ENCODE measurements at places on chromosomes 2 and 18.

DNA sequence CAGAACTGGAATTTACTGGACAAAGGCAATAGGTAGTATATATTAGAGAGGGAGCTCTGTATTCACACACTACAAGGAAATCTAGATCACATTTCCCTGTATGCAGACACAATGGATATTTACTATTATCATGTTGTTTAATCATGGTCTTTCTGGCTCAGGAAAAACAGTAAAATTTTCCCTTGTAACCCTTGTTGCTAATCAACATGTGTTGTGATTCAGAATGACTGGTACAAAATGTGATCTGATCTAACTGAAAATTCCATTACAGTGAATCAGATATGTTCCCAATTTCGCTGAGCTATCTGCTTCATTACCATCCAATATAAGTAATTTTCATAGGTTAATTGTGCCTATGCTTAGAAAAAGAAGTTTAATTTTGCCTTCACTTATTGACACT lies 1109.7 kb downstream of the LRP1B start:
- no peak for DNase-seq

- no peak for DNase-seq
Observed at GRCh38 chr2:146597291-146597690, 1247.5 kb upstream of the ACVR2A start.

DNA sequence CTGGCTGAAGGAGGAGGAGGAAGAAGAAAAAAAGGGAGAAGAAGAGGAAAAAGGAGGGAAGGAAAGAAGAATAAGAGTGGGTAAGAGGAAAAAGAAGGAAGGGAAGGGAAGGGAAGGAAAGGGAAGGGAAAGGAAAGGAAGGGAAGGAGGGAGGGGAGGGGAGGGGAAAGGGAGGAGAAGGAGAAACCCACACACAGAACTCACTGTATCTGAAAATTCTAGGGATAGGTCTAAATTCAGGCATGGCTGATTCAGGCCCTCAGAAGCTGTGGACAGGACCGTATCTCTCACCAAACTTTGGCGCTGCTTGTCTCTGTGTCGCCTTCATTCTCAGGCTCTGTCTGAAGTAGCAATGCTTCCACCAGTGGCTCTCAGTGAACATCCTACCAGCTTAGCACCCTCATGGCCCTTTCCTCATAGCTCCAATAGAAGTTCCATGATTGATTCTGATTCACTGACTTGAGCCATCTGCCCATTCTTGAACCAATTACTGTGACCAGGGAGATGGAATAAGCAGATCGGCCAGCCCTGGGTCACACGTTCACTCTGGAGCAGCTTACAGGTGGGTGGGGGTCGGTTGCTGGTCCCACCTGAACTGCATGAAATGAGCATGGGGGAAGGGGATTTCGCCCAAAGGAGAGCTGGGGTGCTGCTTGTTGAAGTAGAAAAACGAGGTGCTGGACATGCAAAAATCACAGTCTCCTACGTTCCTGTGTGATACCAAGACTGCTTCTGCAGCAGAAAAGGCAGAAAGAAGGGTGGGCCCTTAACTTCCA lies 59.7 kb downstream of the TTC32 start:
- DNase-seq: no peak

DNA sequence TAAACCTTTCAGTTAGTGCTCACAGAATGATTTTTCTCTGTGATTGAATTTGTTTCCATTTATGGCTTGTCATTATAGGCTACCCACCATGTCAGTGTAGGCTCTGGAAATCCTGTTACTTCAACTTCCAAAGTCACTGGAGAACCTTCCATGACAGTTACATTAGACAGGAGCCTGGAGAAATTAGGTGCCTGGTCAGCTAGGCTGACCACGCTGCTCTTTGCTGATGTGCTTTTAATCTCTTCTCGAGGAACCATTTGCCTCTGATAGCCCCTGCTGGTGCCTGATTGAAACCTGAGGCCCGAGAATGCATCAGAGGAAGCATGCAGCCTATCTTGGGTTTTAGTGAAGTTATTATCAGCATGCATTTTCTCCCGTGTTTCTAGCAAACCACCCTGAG lies 29.6 kb upstream of the TTN start:
- DNase-seq: no peak

GRCh38 chr2:100206731-100207255 lies 64.4 kb upstream of the AFF3 start:
- no peak for DNase-seq

GRCh38 chr2:233643128-233643527 lies 6.9 kb downstream of the UGT1A10 start:
- DNase-seq: no peak

DNA sequence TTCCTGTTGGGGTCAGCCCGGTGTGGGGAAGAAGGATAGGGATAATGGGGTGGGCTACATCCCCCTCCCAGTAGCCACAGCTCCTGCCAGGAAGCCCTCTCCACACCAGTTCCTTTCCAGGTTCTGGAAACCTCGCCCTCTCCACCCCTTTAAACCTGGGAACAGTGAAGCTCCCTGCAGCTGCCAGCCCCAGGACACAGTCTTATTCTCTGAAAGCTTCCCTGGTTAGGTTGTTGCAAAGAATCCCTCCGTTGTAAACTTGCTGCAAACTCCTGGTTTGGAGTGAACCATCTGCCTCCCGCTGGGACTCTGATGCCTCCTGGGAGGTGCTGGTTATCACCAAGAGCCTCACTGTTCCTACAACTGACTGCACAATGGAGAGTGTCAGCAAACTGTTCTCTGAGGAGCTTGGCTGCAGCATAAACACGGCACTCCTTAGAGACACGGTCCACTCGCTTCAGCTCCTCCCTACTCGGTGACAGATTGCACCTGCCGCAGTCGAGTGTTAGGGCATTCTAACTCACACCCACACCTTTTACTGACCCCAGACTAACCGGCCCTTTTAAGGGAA lies 261.8 kb upstream of the RAB6C start:
- no peak for DNase-seq

DNA sequence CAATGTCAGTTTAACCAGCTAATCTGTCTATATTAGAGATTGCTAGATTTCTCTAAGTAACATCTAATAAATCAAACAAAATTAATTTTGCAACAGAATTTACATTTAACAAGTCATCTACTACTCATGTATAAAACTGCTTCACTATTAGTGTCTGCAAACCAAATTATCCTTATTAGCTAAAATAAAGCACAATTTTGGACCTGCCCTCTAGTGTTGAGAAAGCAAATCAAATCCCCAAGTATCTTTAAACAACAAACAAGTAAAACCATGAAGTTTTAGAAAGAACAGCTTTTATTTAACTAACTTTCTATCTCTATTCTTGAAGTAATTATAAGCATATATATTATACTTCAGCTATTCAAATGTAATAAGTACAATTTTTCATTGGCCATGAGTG lies 113.1 kb upstream of the SP3 start:
- no peak for DNase-seq

DNA sequence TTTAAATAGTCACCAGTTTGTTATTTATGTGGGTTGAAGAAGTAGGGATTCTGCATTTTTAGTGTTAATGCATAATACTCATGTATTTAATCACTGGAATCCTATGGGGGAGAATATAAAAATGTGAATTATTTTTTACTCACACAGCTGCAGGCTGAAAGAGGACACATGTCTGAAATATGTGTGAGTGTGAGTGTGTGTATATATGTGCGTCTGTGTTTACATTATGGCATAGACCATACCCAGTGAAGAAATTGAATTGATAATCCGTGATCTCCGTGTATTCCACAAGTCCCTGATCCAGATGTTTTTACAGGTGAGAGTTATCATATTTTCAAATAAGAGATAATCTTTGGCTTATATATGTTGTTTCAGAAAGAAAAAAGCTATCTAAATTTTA lies 225.3 kb downstream of the ICOS start:
- no peak for DNase-seq

DNA sequence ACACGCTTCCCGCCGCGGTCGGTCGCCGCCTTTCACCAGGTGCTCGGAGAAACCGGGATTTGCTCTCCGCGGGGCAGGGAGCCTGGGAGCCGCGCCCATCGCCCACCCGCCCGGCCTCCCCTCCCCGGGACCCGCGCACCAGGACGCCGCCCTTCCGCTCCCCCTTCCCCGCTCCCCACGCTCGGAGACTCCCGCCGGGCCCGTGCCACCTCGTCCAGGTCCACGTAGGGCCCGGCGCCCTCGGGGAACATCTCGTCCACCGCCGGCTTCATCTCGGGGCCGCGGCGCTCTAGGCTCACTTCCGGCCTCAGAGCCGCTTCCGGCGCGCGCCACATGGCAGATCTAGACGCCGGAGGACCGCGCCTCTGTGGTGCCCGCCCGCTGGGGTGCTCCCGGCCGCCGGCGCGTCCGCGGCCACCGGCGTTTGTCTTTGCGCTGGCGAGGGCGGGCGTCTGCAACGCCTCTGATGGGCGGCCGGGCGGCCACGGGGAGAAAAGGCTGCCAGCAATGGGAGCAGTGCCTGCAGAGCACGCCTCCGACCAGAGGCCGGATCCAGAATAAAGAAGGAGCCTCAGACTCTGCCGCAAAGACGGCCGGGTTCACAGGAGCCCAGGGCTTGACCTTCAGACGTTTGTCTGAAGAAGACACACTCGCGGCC lies at the start of gene COPS9:
COPS9 (minus strand) TSS at position 293 of the 658 bp plus-strand sequence; CDS start at position 272, 21 bp downstream.
- DNase-seq: peak; percentile 63

DNA sequence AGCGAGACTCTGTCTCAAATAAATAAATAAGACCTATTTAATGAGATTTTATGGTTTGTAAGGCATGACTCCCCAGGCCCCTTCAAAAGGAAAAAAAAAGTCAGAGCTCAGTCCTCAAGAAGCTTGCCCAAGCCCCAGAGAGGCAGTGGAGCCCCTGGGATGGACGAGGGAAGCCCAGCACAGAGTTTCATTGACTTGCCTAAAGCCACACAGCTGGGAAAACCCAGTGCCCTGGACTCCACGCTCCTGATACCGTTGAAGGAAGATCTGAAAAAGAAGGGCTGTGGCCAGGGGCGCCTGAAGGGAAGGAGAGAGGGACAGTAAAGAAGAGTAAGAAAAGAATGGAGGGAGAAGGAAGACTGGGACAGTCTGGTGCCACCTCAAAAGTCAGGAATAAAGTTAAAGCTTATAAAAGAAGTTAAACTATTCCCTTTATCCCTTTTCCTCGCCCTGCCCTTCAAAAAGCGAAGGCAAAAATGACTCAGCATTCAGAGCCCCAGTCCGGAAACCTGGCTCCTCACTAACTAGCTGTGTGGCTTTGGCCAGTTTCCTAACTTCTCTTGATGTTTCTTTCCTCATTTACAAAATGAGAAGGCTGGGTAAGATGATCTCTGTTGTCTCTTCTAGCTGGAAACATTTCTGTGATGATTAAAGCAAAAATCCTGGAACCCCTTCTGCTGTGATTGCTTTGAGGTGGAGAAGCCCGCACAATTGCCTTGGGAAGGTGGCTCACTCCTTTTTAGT lies 46.7 kb downstream of the LYPD1 start:
- DNase-seq: no peak

GRCh38 chr2:233544200-233544610 lies 22.4 kb downstream of the USP40 start:
- no peak for DNase-seq

GRCh38 chr18:11541179-11541578 lies 68.2 kb upstream of the SLC35G4 start:
- DNase-seq: no peak

- no peak for DNase-seq
Observed at GRCh38 chr18:75297731-75298130, 87.1 kb downstream of the TSHZ1 start.

GRCh38 chr2:32003791-32004190 lies 7.0 kb downstream of the MEMO1 start:
- no peak for DNase-seq

GRCh38 chr18:78169174-78169864 lies 810.3 kb upstream of the SALL3 start:
- no peak for DNase-seq

DNA sequence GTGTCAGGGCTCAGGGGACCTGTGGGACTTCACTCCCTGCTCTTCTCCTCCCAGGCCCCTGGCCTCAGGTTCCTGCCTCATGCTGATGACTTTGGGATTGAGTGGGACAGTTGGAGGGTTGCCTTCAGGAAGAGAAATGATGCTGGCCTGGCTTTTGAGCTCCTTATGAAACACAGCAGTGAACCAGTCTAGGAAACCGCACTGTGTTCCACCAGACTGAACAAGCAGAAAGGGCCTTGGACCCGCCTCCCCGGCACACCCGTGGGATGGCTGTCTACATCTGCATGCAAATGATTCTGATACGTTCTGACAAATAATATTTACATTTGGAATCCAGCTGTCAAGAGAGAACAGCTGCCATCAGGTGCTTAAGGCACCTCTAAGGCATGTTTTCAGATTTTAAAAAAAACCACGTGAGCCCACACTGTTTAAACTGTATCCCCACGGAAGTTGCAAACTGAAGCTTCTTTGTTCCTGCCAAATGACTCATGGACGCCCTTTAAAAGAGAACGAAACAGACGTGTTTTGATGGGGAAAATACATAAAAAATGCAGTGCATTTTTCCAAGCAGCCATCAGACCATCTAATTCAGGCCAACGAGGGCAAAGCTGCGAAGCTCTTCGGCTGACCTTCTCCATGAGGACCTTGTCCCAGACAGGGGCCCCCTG lies 27.6 kb upstream of the ASAP2 start:
- DNase-seq: no peak

DNA sequence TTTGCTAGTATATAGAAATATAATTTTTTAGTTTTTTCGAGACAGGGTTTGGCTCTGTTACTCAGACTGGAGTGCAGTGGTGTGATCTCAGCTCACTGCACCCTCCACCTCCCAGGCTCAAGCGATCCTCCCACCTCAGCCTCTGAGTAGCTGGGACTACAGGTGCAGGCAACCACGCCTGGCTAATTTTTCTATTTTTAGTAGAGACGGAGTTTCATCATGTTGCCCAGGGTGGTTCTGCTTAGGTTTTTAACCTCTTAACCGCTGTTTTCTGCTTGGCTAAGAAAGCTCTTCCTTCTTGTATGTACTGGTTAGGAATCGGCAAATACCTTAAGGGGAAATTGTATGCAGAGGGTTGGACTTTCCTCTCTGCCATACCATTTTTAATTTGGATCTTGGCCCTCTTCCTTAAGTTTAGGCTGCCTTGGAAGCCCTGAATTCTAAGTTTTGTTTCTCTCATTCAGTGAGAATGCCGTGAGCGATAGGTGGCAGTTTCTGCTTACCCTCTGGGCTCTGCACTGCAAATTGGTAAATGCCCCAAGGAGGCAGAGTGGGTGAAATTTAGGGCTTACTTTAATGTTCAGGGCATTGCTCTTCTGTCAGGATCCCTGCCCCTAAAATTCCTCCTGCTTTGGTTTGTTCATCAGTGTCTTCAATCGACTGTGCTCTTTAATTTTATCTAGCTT lies 32.3 kb downstream of the EML6 start:
- peak; percentile 32 for DNase-seq

Measured in Jurkat, Clone E6-1 (cell line).